ENCODE measurements at places on chromosomes 7 and 10. TPM values are rescaled to one million over a fixed set of nuclear protein-coding genes. Genes with fewer than 3 reads are reported as not detected.

The TMEM213 gene
- not detected for total RNA-seq

The GFRA1 gene
- total RNA-seq, result 0.95 TPM

The MYL7 gene
- not detected for total RNA-seq

The NEBL gene
- 0.83 TPM for total RNA-seq

The METTL27 gene
- 1.2 TPM for total RNA-seq

The PRSS2 gene
- not detected for total RNA-seq

The ICA1 gene
- 47.1 TPM for total RNA-seq

The FANK1 gene
- 1.4 TPM for total RNA-seq

The SAP25 gene
- 2.4 TPM for total RNA-seq

The INSYN2A gene
- not detected for total RNA-seq

The SORCS1 gene
- total RNA-seq, result not detected

The UPP1 gene
- total RNA-seq, result 53.6 TPM

The CLCN1 gene
- not detected for total RNA-seq

The PNLIP gene
- total RNA-seq, result not detected

The TEX47 gene
- total RNA-seq, result not detected

The AMPH gene
- 9.2 TPM for total RNA-seq
